Stimulated activated CD8-positive, alpha-beta memory T cell treated with anti-CD3 and anti-CD28 coated beads, Interleukin-4, amount 100 ng/mL, for 4 hours (primary cell): ENCODE measurements at places on chromosomes 7 and 10.

GRCh38 chr7:107953924-107954303 lies 49.0 kb downstream of the LAMB1 start:
- no peak for DNase-seq

- DNase-seq = no peak
Observed at GRCh38 chr7:50379539-50379938, 70.6 kb downstream of the FIGNL1 start.

DNA sequence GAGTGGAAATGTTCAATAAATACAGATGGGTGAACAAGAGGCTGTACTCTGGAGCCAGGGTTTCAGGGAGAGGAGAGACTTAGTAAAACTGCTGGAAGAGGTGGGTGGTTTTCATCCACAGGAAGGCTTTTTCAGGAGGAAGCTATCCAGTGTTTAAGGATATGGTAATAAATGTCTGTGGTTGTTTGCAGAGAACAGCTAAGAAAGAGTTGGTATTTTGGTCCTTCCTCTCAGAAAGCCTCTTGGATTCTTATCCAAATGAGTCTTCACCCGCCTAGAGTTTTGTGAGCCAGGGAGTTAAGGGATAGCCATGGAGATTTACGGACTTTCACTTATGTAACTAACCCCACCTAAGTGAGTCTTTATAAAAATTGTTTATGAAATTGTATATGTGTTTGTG lies 95.7 kb downstream of the GNAI1 start:
- DNase-seq = no peak

DNA sequence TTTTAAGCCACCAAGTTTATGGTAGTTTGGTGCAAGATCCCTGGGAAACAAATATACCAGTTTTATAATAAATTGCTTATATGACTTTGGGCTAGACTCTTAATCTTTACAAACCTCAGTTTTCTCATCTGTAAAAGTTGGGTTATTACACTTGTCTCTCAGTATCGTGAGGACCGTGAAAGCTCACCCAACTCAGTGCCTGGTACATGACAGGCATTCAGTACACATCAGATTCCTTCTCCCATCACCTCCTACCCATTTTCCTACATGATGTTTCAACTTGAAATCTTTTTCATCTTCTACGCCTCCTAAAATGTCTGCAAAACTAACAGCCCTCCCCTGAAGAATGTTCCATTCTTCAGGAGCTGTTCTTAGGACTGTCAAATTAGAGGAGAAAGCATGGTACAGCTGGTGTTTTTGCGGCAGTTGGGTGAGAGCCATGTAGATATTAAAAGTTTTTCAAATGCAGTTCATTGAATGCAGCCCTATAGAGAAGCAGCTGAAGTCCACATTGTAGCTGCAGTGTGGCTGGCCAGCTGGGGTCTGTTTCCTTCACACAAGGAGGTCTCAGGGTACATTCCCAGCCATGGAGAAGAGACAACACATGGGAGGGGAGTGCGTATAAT lies 812.8 kb downstream of the LRMDA start:
- DNase-seq = no peak

DNA sequence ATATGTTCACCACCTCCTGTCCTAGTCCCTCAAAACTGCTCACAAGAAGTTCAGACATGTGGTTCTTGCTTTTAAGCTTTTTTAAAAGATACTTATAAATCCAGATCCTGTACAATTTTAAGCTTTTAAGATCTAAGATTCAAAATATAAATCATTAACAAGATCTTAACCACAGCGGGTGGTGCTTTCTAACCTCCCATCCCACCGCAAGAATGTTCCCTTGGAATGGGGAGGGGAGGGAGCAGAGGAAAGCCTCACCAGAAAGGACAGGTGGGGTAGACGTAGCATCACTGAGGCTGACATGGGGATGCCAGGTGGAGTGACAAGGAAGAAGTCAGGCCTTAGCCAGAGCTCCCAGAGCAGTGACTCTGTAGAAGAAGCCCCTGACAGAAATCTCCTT lies 133.5 kb downstream of the C1GALT1 start:
- DNase-seq = no peak

GRCh38 chr7:45687721-45688120 lies 113.6 kb downstream of the ADCY1 start:
- DNase-seq = no peak
